ENCODE measurements at places on chromosomes 2 and 18. TPM values are rescaled to one million over a fixed set of nuclear protein-coding genes. Genes with fewer than 3 reads are reported as not detected.

Gene UGT1A6
- not detected for polyA plus RNA-seq

Gene ELAC1
- 19.2 TPM for polyA plus RNA-seq

Gene KCNG3
- 0.08 TPM for polyA plus RNA-seq

Gene OTX1
- not detected for polyA plus RNA-seq

Gene ACTG2
- polyA plus RNA-seq = not detected

Gene HOXD10
- polyA plus RNA-seq = not detected
